Aortic smooth muscle cell (primary cell): ENCODE measurements at places on chromosomes 5 and 9. TPM values are rescaled to one million over a fixed set of nuclear protein-coding genes. Genes with fewer than 3 reads are reported as not detected.

Gene TMEM174
- not detected in 2 replicates for total RNA-seq

Gene KCNIP1
- total RNA-seq, result not detected in 2 replicates

Gene WDR38
- not detected in 2 replicates for total RNA-seq

Gene BTNL3
- total RNA-seq, result not detected in 2 replicates

Gene PCDHGB2
- total RNA-seq, result 3.4 and 5.9 TPM in 2 replicates

Gene RAI14
- total RNA-seq, result 80.5 and 89.8 TPM in 2 replicates

Gene TSC1
- 25.4 and 40.2 TPM in 2 replicates for total RNA-seq

Gene GRXCR2
- total RNA-seq, result not detected in 2 replicates

Gene DCAF12
- total RNA-seq, result 9.6 and 10.0 TPM in 2 replicates

Gene PCDHGA3
- total RNA-seq, result 2.0 and 2.9 TPM in 2 replicates

Gene GABRA1
- total RNA-seq, result under 0.01 TPM in 2 replicates

Gene ZNF462
- 5.2 and 8.1 TPM in 2 replicates for total RNA-seq

Gene TAF11L10
- not detected in 2 replicates for total RNA-seq

Gene KIF4B
- total RNA-seq, result under 0.01 TPM in 1 of 2 replicates, not detected in the other
